ENCODE measurements at places on chromosomes 3 and 15.

GRCh38 chr3:5218815-5219214 lies 31.3 kb downstream of the EDEM1 start:
- no peak for DNase-seq

GRCh38 chr3:172065967-172066762 lies 26.8 kb downstream of the FNDC3B start:
- no peak for DNase-seq

GRCh38 chr15:50747523-50747922 lies 18.0 kb downstream of the SPPL2A start:
- DNase-seq: no peak

DNA sequence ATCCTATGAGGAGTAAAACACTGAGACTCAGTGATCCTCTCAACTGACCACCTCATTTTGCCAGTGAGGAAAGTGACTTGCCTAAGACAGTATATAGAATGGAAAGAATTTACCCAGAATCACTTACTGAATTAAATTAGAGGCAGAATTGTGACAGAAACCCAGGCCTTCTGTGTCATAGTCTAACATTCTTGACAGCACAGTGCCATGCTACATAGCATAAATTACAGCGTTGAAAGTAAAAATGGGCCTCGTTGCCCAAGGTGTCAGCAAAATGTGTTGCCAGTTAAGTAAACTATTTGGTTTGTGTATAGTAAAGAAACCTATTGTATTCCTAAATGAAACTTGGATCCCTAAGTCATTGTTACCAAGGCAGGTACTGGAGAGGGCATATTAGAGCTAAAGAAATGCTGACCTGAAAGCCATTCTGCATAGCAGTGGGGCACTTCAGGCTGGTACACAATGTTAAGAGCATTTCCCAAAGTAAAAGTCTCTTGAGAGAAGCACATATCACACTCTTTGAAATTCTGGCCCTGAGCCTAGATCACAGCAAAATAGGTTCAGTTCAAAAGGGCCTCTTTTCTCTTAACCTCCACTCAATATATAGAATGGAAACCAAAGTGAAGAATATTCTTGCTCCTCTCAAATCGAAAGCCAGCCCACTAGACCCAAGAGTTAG lies 53.8 kb downstream of the HMG20A start:
- no peak for DNase-seq

DNA sequence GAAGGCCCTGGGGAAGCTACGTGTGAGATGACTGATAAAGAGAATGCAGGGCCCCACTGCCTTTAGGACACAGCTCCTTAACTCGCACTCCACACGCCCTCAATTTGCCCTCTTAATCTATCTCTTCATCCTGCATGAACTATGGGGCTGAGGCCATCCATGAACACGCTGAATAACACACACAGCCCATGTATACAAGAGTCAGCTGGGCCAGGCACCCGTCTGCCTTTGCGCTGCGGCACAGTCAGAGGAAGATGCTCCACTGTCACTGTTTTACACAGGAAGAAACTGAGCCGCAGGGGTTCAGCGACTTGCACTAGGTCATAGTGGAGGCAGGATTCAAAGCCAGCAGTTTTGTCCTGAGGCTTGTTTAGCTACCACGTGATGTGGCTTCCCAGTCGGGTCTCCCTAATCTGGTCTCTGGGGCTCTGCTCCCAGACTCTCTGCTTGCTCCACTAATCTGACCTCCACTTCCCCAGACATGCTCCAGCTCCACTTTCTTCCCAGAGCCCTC lies 43.9 kb downstream of the TLE3 start:
- DNase-seq: no peak

GRCh38 chr3:9201266-9201665 lies 48.2 kb downstream of the SRGAP3 start:
- DNase-seq: peak; percentile 11

GRCh38 chr3:110248666-110249065 lies 823.0 kb upstream of the NECTIN3 start:
- DNase-seq: no peak

GRCh38 chr15:36798366-36798765 lies 218.9 kb downstream of the CDIN1 start:
- peak; percentile 78 for DNase-seq

GRCh38 chr3:153785901-153786300 lies 335.3 kb upstream of the ARHGEF26 start:
- no peak for DNase-seq

- DNase-seq: no peak
Measured at GRCh38 chr3:128551867-128552266, 58.9 kb upstream of the GATA2 start.

DNA sequence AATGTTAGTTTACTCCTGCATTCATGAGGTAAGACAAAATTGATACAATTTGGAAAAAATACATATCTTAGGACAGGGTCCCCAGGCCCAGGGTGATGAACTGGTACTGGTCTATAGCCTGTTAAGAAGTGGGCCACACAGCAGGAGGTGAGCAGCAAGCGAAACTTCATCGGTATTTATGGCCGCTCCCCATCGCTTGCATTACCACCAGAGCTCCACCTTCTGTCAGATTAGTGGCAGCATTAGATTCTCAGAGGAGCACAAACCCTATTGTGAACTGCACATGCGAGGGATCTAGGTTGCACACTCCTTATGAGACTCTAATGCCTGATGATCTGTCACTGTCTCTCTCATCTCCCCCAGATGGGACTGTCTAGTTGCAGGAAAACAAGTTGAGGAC lies 880.6 kb downstream of the MCTP2 start:
- no peak for DNase-seq

GRCh38 chr3:76694063-76694462 lies 345.8 kb upstream of the ROBO2 start:
- no peak for DNase-seq

DNA sequence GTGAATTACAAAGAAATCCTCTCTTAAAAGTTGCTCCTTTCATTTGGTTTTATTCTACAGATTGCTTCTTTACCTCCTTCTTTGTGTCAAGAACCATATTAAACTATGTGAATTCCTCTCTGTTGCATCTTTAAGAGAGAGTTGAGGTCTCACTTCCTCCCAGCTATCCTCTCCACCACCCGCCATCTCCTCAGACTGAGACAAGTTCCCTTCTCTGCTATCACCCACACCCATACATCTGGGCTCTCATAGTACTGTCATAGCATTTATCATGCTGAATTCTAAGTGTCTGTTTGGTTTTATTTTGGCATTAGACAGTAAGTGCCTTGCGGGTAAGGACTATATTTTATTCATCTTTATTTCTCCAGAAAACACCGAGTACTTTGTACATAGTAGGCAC lies 54.2 kb downstream of the B3GALNT1 start:
- DNase-seq: no peak

DNA sequence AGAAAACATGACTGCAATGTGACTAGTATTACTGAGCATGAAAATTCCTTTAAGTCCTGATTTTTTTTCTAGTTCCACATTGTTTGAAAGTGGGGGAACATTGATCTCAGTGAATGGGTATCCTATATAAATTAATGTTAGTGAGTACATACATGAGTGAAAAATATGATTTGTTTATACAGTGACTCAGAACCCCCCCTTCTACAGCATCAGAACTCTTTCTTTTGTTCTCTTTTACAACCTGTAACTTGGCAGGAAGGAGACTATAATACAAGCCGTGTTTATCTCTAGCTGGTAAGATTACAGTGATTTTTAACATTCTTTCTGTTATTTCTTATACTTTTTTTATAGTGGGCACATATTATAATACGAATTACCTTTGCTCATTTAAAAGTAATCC lies 384.7 kb downstream of the PDCD6IP start:
- no peak for DNase-seq

GRCh38 chr3:196357905-196358304 lies 19.7 kb upstream of the TM4SF19 start:
- no peak for DNase-seq

GRCh38 chr15:38688761-38689160 lies 124.1 kb upstream of the RASGRP1 start:
- no peak for DNase-seq

DNA sequence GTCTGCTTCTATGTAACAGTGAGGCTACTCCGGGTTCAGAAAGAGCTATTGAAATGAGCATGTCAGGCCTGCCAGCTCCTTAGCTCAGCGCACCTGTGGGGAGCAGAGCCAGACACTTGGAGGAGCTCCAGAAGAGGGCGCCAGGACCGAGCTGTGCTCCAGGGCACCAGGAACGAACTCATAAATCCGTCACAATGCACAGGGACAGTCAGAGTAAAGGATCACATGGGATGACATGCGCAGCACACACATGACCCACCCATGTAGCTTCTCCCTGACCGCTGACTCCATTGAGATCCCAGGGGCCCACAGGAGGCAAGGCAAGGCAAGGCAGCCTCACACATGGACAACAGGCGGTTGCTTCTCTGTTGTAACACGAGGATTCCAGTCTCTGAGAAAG lies 26.0 kb upstream of the GNB5 start:
- no peak for DNase-seq

GRCh38 chr3:100033903-100034471 lies 80.3 kb downstream of the FILIP1L start:
- DNase-seq: no peak

DNA sequence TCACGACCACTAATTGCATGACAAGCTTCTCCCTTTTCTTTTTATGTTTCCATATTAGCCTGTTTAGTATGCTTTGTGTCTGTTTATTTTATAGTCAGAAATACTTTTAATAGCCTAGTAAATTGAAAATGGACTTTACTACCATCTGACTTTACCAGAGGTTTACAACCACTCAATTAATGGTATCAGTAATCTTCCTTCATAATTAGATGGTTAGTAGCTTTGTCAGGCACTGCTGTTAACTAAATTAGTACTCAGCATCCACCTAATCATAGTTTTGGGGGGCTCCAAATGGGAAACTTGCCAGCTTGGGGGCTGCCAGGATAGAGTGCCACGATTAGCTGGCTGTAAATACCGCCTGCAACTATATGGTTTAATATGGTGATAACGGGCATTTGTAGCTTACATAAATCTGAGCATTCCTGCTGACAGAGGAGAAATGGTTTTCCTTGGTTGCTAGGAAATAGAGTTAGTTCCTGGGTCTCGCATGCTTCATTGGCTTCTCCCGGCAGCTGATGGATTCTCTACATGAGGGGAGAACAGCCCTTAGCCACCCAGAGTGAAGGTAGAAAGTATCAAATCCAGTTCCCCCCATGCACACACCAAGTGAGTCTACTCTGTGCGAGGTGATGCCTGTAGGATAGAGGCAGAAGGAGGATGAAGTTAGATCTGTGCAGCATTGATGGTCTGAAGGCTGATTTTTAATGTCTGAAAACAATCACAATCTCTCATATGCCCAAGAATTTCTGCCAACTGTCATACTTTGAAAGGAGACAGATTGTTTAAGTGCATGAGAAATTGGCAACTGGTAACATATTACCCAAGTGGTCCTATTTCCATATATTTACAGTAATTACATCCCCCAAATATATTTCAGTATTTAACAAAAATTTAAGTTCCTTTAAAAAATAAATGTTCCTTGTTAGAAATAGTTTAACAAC lies 326.6 kb upstream of the PROK2 start:
- DNase-seq: no peak

- no peak for DNase-seq
Measured at GRCh38 chr15:41572866-41573265, 13.9 kb downstream of the TYRO3 start.

GRCh38 chr3:99920481-99921376 lies 103.1 kb downstream of the CMSS1 start:
- no peak for DNase-seq

GRCh38 chr3:195558602-195559001 lies 15.5 kb upstream of the PPP1R2 start:
- no peak for DNase-seq

DNA sequence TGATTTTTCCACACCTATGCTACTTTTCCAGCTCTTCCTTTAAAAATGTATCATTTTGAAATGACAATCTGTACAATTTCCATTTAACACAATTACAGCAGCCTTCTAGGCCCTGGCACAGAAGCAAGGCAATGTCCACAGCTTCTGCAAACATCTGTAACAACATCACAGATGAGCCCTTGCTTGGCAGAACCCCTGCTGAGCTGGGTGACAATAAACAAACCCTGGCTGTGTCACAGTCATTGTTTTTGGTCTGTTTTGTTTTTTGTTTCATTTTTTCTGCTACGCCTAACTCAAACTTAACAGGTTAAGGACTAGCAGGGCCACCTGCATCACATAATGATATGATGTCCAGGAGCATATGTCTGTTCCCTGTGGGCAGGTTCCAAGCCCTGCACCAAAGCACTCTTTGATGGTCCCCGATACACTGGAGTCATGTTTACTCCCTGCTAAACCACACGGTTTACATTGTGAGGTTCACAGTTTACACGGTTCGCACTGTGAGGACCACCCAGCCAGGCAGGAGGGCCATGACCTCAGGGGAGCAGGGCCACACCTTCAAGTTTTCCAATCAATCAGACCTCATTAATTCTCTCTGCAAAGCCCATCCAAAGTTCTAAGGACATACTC lies 186.8 kb upstream of the CHRNA7 start:
- DNase-seq: no peak

DNA sequence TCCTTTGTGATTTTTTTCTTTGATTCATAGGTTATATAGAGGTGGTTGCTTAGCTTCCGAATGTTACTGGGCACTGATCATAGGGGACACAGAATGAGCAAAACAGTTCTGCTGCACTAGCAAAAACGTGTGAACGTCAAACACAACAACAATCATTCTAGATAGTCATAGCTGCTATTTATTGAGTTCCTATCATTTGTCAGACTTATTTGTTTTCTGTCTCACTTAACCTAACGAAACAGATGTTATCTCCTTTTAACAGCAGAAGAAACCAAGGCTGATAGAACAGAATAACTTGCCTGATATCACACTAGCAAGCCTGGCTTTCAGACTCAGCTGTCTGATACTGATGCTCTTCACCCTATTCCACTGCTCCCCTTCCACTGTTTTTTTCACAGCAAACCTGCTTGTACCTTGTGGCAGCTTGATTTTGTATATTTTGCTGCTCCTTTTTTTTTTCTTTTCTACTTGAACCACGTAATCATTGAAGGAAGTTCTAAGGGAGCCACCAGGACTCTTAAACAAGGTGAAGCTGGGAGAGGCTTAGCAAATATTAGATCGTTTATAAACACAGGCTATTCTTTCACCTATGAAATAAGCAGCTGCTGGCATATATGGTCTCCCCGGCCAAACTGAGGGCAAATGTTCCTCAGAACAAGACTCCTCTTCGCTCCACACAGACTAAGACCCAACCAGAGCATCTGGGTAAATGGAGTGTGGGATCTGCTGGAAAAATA lies 78.8 kb downstream of the MCF2L2 start:
- DNase-seq: no peak

GRCh38 chr3:55519019-55519418 lies 31.9 kb upstream of the WNT5A start:
- DNase-seq: peak; percentile 37

DNA sequence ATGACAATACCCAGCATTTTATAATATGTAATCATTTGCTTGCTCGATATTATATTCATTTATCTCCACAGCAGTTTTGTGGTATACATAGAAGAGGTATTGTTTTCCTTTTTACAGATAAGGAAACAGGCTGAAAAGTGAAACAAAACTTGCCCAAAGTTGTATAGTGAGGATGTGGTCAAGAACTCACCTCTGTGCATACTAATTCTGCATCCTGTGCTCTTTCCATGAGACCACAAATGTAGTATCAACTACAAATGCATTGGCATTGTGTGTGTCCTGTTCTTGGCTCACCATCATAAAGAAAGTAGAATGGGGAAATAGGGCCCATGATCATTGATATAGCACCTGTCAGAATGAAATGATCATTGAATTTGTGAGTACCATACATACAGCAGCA lies 167.3 kb downstream of the NECTIN3 start:
- no peak for DNase-seq
